ENCODE measurements at places on chromosomes 7 and 10.

GRCh38 chr7:94422136-94422535, 27.4 kb downstream of the COL1A2 start:
- DNase-seq = no peak

GRCh38 chr7:158586499-158587161, 993 bp downstream of the PTPRN2 start:
- DNase-seq = no peak

- no peak for DNase-seq
Observed at GRCh38 chr10:6310977-6311376, 108.2 kb downstream of the PFKFB3 start.

DNA sequence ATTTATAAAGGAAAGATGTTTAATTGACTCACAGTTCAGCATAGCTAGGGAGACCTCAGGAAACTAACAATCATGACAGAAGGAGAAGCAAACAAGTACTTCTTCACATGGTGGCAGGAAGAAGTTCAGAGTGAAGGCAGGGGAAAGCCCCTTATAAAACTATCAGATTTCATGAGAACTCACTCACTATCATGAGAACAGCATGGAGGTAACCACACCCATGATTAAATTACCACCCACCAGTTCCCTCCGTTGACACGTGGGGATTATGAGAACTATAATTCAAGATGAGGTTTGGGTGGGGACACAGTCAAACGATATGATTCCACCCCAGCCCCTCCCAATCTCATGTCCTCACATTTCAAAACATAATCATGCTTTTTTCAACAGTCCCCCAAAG, 124.2 kb upstream of the PCGF5 start:
- no peak for DNase-seq

DNA sequence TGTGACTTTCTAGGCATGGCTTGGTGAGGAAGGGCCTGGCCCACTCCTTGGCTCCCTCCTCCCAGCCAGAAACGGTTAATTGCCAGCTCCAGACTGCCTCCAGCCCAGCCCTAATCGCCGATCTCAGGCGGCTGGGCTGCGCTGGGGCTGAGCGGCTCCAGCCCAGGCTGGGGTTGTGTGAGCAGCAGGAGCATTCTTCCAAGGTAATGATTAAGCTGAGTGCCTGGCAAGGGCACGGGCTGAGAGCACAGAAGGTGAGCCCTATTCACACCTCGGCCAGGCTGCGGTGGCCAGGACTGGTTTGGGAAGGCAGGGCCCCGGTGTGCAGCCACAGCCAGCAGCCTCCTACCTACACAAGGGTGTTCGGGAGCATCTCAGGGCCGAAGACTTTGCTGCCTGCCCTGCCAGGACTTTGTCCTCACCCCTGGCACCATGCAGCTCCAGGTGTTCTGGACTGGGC, at the start of gene TMEM72:
TSS of gene TMEM72 (plus strand) at position 257 of the 460 bp plus-strand sequence. CDS start at position 433, 176 bp downstream.
- no peak for DNase-seq
